ENCODE measurements at places on chromosomes 1 and 21.

DNA sequence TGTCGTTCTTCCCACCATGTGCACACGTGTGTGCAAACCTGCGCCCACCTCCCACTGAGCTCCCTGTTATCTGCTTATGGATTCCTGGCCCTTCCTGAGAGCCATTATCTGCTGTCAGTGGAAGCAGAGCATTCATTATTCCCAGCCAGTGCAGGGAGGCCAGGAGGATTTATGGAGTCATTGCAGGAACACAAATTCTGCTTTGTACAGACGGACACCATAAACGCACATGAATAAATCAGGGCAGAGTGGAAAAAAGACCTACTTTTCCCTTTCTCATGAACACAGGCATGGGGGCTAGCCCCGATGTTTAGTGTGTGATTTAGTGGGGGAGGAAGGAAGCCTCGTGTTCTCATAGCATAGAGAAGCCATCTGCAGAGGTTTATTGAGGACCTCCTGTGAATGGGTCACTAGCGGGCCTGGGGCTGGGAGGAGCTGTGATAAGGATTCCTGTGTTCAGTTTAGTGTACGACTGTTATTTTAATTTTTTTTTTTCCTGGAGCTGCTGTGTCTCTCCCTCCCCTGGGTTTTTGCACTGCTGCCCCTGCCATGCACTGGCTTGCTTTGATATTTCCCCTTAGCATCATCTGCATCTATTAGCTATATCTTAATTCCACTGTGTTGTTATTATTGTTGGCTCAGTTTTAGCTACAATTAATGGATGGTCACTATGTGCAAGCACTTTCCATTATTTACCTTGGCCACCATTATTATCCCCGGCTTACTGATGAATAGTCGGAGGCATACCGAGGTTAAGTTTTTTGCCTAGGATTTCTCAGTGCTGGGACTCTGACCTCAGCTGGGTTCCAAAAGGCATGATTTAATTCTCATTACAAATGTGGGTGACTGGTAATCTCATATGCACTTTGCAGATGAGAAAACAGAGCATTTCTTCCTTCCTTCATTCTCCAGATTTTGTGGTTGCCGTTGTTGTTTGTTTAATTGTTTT, 33.0 kb downstream of the HUNK start:
- no peak for DNase-seq

DNA sequence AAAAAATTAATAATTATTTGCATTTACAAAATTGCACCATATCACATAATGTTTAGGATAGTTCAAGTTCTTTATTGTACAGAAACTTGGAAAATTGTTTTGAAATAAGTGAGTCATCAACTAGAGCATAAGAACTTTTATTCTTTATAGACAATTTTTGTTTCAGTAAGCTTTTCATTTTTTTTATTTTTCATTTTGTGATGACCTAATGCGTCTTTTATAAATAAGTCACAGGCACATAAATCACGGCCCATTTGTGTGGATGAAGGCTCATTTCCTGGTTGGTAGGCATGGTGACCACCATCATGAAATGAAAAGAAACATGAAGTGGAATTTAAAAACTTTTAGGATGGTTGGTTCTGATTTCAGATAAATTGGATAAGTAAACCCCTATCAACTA, 39.3 kb downstream of the SPAG17 start:
- DNase-seq = no peak

- DNase-seq = no peak
Measured at GRCh38 chr1:25134801-25135461, 97.4 kb downstream of the SYF2 start.

DNA sequence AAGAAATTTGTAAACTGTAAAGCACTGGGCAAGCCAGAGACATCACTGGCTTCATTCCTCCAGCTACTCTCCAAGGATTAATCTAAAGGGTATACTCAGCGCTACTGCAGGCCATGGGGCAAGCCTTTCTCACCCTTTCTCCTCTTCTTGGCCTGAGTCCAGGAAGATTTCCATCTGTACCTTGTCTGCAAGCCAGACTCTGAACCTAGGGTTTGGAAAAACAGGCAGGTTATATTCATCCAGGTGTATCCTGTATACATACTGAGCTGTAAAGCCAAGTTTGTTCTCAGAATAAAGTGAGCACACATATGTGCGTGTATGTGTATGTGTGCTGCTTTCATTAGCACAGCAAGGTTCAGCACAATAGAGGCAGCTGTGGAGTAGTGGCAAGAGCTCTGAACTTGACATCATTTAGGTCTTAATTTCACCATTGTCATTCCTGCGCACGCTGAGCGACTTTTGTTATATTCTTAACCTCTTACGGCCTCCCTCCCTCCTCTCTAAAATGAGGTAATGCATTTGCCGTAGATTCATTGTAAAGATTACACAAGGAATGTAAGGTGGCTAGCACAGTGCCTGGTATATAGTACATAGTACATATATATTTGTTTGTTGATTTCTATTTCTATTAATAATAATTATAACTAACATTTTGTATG, 128.1 kb upstream of the JUN start:
- DNase-seq = no peak

DNA sequence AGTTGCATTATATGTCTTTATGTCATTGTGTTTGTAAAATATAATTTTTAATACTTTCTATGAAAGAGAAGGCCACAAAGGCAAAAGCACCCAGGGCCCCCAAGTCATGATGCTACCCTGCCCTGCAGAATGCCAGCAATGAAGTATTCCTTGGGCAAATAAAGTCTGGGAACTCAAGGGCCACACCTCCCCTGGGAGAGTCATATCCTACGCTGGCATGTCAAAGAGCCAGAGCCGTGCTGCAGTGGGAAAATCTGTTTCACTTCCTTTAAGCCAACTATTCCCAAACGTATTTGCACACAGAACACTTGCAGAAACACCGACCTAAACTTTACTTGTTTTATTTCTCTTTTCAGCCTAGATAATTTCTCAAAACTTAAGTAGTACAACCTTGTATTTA, 98.4 kb upstream of the KAZN start:
- DNase-seq = no peak

DNA sequence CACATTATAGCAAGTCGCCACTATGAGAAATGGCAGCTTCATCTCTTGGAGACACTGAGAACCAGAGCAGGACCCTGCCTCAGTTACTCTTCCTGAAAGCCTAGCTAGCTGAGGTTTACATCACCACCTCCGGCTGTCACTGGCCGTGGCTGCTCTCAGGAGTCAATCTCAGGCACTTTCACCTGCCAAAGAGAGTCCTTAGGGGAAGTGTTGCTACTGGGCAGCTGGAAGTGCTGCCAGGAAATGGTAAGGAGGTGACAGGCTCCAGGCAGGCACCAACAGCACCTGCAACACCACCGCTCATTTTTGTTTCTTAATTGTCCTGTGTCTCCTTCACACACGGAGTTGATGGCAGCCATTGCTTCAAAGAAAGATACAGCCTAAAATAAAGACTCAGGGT, 92.5 kb downstream of the DSCAM start:
- DNase-seq = no peak

GRCh38 chr1:57984277-57984676, 560.4 kb upstream of the DAB1 start:
- no peak for DNase-seq

GRCh38 chr1:37398096-37398495, 76.3 kb upstream of the ZC3H12A start:
- no peak for DNase-seq

GRCh38 chr1:197399755-197400521, 131.9 kb downstream of the CRB1 start:
- peak; percentile 77 for DNase-seq

- peak; percentile 71 for DNase-seq
Measured at GRCh38 chr1:239987103-239987745, 104.5 kb upstream of the FMN2 start.

GRCh38 chr1:10973956-10974881, 38.2 kb upstream of the TARDBP start:
- DNase-seq = no peak

DNA sequence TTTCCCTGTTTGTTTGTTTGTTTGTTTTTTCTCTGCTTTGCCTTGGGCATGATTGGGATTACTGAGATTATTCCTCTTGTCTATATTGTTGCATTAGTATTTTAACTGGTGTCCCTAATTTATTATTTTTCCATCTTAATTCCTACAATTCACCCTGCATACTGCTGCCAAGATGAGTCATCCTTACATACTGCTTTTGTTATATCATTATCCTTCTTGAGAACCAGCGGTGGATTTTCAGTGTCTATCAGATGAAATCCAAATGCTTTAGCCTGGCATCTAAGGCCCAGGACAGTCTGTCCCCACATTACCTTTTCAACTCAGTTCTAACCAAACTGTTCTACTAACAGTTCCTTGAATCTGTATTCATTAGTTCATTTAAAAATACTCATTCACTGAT, 101.7 kb downstream of the OLFML2B start:
- peak; percentile 59 for DNase-seq

DNA sequence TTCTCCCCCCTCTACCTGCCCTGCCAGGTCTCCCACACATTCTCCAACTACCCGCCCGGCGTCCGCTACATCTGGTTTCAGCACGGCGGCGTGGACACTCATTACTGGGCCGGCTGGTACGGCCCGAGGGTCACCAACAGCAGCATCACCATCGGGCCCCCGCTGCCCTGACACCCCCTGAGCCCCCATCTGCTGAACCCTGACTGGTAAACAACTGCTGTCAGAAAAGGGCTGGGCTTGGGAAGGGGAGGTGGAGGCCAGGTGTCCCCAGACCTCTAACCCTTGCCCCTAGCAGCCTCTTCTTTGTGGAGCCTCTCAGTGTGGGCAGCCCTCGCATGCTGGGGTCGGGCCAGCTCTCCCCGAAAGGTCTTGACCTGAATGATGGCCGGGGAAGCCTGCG, 2.9 kb upstream of the FBXO6 start:
- no peak for DNase-seq

DNA sequence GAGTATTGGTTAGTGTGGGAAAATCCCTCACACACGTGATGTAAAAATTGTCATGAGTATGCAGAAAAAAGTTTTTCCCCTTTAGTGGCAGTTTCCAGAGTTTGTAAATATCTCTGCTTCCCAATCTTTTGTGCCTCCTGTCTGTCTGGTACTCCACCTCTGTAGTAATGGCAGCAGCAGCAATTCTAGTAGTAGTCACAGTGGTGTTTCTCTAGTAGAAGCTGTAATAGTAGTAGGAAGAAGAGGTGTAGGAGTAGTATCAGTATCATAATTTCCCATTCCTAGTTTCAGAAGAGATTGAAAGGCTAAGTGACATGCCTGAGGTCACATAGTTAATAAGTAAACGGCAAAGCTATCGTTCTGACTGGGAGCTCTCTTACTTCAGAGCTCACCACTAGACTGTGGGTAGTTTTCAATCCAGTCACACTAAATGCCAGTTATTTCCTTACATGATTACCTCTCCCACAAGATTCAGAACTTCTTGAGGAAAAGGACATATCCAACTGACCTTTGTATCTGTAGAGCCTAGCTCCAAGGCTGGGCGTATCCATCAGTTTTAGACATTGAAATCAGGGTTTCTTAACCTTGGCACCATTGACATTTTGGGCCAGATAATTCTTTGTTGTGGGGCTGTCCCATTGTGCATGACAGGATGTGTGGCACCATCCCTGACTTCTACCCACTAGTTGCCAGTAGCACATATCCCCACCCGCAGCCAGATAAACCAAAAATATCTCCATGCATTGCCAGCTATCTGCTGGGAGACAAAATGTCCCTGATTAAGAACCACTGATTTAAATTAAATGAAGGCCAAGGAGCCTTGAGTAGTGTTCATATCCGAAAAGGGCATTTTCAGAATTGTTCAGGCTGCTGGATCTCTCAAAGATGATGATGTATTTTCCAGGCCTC, 135.9 kb downstream of the FGGY start:
- DNase-seq = no peak

DNA sequence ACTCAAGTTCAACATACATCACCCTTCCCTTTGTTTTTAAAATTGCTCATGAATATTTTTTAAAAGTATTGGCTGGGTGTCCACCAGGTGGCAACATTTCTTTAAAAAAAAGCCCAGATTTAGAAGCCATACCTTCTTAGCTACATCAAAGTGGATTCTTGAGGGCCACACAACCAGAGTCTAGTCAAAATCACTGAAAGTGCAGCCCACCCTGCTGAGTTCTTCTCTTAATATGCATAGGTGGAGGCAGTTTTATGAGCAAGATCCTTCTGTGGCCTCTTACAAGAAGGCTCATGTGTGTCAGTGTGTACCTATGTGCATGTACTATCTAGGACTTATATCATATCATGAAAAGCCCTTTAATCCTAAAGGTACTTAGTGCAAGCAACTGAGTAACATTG, 16.9 kb upstream of the GNG12 start:
- peak; percentile 70 for DNase-seq

DNA sequence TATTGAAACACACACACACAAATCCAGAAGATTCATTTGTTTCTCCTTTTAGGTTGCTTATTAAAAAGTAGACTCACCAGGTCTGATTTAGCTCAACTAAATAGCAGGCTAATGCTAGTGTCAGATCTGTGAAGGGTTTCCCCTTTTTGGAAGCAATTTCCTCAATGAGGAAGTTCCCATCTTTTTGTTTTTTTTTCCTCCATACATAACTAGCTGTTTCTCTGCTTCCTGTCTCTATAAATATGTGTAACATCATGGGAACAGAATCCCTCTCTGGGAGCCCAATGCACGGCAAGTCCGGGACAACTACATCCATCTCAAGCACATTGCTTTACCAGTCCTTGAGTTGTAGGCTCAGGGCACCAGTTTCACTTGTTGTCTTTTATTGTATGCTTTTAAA, 1421.1 kb downstream of the PLA2G4A start:
- no peak for DNase-seq

- no peak for DNase-seq
Measured at GRCh38 chr1:245330951-245331350, 176.2 kb downstream of the KIF26B start.

- DNase-seq = peak; percentile 63
Measured at GRCh38 chr1:224245188-224245587, 62.1 kb downstream of the DEGS1 start.

DNA sequence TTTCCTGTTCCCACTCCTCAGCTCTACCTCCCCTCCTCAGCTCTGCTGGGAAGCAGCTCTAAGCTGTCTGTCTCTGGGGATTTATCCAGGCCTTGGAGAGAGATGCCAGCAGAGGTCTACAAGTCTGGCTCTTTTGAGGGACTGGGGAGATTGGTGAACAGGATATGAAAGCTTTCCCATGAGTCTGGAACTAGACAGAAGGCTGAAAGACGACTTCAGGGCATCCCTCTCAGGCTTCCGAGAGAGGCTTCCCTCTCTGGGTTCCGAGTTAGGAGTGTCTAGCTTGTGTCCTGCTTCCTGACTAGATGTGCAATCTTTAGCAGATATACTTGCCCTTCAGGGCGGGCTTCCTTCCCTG, 733 bp downstream of the TMEM35B start:
- peak; percentile 48 for DNase-seq

DNA sequence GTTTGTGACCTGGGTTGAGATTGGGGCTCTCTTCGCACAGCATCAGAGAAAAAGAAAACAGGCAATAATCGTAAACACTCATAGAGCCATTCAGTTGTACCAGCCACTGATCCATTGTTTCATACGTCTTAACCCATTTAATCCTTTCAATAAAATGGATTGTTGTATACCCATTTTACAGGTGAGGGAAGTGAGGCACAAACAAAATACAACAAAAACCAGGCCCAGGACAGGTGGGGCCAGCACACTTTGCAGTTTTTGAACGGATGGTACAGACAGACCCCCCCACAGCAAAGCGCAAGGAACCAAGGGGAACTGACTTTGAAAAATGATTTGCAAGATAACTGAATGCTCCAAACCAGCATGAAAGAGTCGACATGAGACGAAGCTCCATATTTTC, 4.3 kb upstream of the FHAD1 start:
- no peak for DNase-seq

- peak; percentile 77 for DNase-seq
Measured at GRCh38 chr1:108661030-108661609, at the start of gene HENMT1. TSS of gene HENMT1 (minus strand) at chr1:108661093. CDS start at chr1:108659884, 1,209 bp downstream.

- DNase-seq = no peak
Measured at GRCh38 chr21:42839271-42840231, 39.8 kb downstream of the WDR4 start.
